ENCODE measurements at places on chromosomes 13 and 19.

DNA sequence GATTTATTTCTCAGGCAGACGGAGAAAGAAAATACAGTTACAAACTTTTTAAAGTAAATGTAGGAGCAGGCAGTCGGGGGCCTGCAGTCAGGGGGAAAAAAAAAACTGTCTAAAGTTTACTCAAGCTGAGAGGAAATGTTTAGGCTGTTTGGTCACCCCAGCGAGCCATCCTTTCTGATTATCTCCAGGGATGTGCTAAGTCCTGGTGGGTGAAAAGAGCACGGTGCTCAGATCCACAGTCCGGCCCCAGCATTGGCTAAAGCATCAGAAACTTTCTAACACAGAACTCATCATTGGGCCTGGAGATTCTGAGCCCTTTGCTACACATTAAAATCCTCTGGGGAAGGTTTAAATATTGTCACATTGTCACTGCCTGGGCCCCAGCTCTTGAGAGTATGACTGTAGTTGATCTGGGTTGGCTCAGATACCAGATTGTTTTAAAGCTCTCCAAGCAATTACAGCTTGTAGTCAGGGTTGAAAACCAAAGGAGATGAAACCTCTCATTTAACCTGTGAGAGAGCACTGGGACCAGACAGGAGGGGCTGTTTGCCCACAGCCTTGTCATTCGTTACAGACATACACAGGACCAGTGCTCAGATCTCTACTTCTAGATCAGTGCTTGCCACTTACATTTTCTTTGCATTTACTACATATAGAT is 131.1 kb upstream of the HTR2A start:
- no peak for DNase-seq

- no peak for DNase-seq
Measured at GRCh38 chr19:29499921-29500590, 25.7 kb upstream of the VSTM2B start.

DNA sequence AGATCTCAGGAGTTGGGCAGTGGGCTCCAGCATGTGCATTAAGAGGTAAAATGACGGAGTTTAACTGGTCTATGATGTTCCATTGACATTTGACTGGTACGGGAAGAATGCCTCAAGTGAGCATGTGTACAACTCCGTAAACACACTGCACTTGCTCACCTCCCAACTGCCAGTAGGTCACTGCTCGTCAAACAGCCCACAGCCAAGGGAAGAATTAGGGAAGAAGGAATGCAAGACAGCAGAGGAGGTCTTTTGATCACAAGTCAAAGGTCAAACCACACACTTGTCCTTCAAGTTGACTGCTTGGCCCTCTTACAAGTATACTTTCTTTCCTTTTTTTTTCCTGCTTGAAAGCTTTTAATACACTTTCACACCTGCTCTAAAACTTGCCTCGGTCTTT is 236.7 kb downstream of the B3GLCT start:
- DNase-seq, result no peak

- no peak for DNase-seq
Measured at GRCh38 chr19:39084732-39085080, 538 bp downstream of the ACP7 start.

GRCh38 chr13:112953591-112954487 is 15.2 kb upstream of the MCF2L start:
- no peak for DNase-seq

- no peak for DNase-seq
Measured at GRCh38 chr13:38167164-38167822, 182.4 kb upstream of the UFM1 start.

GRCh38 chr13:77836423-77836822 is 82.2 kb downstream of the EDNRB start:
- DNase-seq, result no peak

- DNase-seq, result no peak
Measured at GRCh38 chr19:51529301-51529700, 2.2 kb downstream of the SIGLEC6 start.
